ENCODE measurements at places on chromosomes 11 and 22.

DNA sequence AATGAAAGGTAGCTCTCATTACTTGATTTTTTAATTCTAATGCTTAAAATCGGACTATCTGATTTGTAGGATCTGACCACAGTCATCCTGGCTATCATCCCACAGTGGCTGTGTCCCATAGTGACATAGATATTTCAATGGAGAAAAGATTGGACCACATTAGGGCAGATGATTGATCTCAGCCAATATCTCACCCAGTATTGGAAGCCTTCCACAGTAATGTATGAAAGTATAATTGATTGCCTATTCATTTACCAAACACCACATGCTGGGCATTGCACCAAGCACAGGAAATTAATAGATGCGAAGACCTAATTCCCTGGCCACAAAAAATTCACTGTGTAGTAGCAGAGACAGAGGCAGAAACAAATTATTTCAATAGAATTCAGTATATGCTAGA lies 37.6 kb downstream of the FZD4 start:
- DNase-seq, result no peak

DNA sequence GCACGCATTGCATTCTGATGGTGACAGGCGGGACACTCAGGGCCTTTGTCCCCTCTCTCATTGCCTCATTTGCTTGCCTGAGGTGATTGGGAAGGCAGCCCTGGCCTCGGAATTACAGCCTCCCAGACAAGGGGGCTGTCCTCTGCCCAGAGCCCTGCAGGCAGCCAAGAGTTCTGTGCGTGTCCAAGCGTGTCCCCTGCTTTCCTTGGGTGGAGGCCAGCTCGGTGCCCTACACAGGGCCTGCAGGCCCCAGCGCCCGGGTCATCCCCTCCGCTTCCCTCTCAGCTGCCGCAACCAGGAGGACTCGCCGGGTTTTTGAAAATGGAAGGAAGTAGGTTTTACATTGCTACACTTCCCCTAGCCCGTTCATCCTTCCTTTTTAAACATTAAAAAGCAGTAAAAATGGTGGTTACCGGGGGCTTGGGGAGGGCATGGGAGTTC lies 1.9 kb downstream of the GRAMD4 start:
- DNase-seq, result peak; percentile 63

DNA sequence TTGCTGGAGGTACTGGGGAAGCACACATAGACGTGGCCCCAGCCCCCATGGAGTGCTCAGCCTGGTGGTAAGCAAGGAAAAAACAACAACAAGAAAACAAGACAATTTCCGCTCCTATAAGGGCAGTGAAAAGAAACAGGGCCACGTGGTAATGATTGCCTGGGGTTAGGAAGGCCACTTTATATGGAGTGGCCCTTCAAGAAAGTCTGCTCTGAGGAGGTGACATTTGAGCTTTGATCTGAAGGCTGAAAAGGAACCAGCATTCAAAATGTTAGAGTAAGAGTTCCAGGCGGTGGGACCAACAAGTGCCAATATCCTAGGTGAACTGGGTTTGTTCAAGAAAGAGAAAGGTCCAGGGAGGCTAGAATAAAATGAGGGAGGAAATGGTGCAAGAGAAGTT lies 87.6 kb downstream of the SCN3B start:
- no peak for DNase-seq

DNA sequence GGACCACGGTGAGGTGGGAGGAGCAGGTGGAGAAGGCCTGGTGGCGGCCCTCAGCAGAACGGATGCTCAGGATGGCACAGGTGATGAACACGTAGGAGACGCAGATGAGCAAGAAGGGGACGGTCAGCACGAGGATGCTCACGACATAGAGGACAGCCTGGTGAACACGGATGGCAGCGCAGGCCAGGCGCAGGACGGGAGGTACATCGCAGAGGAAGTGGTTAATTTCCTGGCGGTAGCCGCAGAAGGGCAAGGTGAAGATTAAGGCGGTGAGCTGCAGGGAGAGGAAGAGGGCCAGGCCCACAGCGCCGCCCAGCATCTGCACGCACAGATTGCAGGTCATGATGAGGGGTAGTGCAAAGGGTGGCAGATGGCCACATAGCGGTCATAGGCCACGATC lies 24.0 kb upstream of the OR10W1 start:
- no peak for DNase-seq

- DNase-seq, result no peak
Observed at GRCh38 chr11:5527716-5528115, 11.2 kb upstream of the UBQLNL start.

DNA sequence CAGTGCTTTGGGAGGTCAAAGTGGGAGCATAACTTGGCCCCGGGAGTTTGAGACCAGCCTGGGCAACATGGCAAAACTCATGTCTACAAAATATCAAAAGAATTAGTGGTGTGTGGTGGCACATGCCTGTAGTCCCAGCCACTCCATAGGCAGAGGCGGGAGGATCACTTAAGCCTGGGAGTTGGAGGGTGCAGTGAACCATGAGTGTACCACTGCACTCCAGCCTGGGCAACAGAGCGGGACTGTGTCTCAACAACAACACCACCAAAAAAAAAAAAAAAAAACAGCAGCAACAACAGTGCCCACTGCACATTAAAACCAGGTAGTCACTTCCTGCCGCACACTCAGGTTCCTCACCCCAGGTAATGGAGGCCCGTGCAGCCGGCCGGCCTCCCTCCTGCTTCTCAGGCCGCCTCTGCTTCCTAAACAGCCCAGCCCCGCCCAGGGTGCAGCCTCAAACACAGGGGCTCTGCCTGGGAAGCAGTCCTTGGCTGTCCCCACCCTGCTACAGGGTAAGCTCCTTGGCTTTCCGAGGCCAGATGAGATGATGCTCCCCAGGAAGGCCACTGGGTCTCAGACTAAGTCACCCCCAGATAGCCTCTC lies 318.3 kb downstream of the SHANK2 start:
- no peak for DNase-seq

DNA sequence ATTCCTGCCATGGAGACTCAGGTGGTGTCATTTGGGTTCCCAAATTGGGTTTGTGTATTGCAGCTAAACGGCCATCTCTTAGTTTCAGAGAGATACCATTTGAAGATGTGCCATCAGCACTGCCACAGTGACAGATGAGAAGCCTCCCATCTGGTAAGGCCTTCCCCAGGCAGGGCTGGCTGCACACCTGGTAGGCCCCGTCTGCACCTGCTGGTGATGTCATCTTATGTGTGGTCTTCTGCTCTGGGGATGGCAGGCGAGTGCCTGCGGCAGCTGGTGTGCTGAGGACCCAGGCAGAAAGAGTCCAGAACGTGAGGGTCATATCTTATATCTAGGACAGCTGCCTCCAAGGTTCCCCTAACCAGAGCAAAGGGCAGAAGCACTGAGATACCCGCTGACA lies 100.6 kb downstream of the CSNK2A3 start:
- no peak for DNase-seq

DNA sequence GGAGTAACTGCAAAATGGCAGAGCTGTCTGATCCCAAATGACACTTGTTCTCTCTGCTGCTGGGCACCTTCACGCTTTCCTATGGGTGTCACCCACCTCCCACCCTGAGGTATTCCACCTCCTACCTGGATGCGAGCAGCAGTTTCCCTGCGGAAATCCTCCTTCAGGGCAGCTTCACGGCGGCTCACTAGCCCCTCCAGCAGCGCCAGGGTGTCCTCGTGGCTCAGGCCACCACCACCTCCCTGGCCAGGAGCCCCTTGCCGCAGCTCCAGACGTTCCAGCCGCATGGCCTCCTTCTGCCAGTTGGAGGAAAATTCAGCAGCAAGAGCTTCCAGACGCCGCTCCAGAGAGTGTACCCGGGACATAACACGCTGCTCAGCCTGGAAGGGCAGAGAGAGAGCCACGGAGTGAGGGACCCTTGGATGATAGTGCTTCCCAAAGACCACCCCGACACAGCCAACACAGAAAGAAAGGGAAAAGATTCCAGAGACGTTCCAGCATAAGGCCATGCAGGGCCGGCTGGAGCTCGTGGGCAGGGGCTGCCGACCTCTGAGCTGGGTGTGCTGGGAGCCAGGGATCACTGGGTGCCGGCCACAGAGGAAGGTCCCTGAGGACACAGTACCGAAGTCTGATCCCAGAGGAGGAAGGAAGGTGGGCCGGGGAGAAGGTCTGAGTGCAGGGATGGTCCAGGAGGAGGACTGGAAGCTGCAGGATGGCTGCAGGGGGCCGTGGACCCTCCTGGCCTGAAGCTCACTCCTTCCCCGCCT lies 13.4 kb downstream of the SUN2 start:
- DNase-seq, result peak; percentile 50

GRCh38 chr22:20101638-20102037 lies 14.3 kb upstream of the RANBP1 start:
- DNase-seq, result peak; percentile 24

DNA sequence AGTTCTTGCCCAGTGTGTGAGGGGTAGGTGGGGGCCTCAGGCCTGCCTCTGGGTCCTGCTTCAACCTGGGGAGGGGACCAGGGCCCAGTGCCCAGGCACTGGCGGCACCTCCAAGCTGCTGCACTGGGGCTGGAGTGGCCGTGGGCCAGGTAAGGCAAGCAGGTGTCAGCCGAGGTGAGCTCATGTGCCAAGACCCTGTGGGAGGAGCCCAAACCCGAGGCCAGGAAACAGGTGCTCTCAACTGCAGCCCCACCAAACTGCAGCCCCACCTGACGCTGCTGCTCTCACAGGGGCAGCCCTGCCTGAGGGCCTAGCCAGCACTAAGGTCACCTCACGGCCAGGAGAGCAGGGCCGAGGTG lies 18.1 kb upstream of the GNB1L start:
- DNase-seq, result peak; percentile 68

GRCh38 chr11:18958221-18958910 lies 19.2 kb upstream of the MRGPRX1 start:
- no peak for DNase-seq

- DNase-seq, result no peak
Observed at GRCh38 chr22:37025500-37026070, 6.0 kb downstream of the MPST start.

DNA sequence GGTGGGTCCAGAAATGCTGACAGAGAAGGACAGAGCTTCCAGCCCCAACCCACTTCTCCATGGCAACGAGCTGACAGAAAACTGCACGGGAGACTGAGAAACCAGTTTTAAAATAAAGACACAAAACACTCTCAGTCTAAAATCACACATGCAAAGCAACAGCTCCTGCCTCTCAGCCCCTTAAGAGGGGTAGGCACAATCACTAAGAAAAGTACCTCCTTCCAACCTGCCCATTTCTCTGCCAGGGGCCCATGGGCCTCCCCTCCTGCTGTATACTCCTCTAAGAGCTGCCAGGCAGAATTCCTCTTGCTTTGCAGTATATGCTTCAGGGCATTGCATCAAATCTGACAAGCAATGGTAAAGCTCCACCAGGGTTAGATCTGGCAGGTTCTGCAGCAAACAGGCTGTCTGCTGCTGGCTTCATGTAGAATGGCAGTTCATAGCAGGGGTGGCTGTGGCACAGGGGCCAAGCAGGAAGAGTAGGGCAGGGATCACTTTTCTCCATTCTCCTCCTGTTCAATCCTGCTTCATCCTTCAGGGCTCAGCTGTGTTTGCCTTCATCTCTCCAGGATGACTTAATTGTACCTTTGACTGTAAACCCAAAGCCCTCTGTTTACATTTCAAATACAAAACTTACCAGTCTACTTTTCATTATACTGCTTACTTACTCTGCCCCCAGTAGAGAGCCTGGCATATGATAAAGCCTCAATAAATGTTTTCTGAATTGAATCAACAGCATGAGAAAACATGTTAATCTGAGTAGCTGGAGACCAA lies 77.7 kb downstream of the KCNC1 start:
- no peak for DNase-seq

DNA sequence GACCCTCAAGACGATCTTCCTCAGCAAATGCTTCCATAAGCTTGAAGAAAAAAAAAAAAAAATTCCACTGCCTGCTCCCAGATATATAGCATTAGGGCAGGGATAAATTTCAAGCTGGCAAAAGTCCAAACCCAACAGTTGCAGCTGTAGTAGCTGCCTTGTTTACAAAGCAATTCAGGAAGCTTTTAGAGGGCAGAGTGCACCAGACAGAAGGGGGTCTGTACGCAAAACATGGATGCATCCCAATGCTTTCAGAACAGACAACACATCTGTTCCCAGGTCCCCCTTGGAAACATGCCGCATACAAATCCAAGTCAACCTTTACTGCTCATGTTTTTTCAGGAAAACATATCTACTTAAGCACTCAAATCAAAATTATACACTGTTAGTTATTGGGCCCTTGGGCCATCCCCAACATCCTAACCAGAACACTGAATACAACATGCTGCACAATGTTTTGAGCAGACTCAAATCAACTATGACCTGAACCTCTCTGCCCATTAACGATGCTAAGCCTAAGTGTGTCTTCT lies 94.5 kb downstream of the CADM1 start:
- DNase-seq, result no peak

- DNase-seq, result no peak
Observed at GRCh38 chr11:102254047-102254446, 63.2 kb upstream of the BIRC3 start.

GRCh38 chr22:36692280-36692679 lies 11.3 kb downstream of the CACNG2 start:
- DNase-seq, result no peak

- no peak for DNase-seq
Observed at GRCh38 chr11:43904742-43905535, 24.3 kb downstream of the ALKBH3 start.

DNA sequence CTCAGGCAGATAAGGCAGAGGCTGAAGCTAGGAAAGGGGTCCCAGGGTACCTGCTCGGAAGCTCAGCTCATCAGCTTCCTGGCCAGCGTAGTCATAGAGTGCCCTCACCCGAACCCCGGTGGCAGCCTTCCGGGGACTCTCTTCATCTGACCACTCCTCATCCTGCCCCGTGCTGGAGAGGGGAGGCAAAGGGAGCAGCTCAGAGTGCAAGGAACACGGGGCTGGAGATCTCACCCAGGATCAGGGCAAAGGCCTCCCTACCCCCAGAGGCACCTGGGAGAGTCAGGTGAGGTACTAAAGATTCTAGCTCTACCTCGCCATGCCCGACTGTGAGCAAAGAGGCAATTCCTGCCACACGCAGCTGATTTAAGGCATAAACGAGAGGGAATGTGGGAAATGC lies 1.6 kb upstream of the ARFGAP2 start:
- no peak for DNase-seq

DNA sequence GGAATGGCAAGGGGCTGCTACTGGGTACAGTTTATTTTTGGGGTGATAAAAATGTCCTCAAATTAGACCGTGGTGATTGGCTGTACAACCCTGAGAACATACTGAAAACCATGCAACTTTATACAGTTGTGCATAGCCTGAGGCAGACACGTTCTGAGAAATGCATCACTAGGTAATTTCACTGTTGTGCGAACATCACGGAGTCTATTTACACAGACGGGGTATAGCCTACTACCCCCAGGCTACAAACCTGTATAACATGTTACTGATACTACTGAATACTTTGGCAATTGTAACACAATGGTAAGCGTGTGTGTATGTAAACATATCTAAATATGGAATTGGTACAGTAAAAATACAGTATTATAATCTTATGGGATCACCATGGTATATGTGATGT lies 23.6 kb downstream of the NARS2 start:
- no peak for DNase-seq

DNA sequence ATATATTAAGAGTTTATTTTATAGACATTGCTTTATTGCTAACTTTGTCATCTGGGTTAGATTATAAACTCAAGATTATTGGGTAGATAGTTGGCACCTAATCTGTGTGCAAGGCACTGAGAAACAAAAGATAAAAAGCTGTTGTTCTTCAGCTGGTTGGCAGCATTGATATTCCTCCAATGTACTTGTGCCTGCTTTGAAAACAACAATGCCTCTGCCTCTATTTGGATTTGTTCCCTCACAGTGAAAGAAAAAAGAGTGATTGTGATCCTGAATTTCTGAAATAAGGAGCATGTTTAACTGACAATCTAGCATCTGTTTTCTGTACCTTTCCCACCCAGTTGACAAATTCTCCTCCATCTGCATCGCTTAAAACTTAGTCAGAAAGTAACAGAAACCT lies 98.3 kb downstream of the TYR start:
- no peak for DNase-seq

- no peak for DNase-seq
Observed at GRCh38 chr22:29183971-29184848, 21.5 kb upstream of the EMID1 start.

Data from mucosa of descending colon (tissue), 3 donors.